Right lobe of liver (tissue), 6 donors: ENCODE measurements at places on chromosomes 11 and 22.

GRCh38 chr22:50027639-50028537 lies 15.3 kb upstream of the IL17REL start:
- peak; percentile 50 for DNase-seq

DNA sequence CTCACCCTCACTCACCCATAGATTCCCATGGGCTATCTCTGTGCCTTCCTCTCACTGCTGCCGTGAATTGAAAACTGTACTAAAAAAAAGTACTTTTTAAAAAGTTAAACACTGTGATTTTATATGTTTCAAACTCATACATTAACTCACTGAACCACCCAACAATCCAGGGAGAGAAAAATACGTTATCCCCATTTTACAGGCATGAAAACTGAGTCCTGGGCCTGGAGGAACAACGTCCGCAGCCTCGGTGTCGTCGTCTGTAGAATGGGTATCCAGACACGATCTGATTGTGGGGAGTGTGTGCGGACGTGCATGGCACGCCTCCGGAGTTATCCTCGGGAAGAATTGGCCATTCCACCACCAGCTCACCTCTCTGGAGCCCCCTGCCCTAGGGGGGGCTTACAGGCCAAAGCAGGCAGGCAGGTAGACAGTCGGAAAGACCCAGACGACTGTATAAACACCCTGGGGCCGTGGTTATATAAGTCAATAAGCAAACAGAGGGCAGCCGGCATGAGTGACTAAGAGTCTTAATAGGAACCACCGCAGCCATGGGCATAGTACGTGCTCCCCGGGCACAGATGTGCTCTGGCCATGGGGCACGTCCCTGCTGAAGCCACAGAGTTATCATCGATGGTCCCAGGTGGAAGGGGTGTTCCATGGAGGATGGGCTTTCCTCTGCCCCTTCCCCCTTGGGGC lies 7.1 kb upstream of the PDGFB start:
- DNase-seq: no peak

- DNase-seq: peak; percentile 77
These were observed 11.6 kb downstream of the MMP3 start for GRCh38 chr11:102831489-102832440.

DNA sequence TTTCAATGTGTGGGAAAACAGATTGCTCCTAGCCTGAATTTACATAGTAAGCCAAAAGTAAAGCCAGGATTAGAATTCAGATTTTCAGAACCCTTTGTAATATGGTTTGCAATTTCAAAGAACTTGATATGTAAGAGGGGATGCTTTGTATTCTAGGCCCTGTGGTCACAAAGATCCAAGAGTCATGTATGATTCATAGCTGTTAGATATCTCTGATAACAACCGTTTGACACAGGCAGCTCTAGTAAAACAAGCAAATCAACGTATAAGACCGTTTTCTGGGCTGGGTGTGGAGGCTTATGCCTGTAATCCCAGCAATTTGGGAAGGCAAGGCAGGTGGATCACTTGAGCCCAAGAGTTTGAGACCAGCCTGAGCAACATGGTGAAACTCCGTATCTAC lies 79.6 kb downstream of the EMSY start:
- DNase-seq: no peak

- DNase-seq: no peak
These were observed 7.5 kb downstream of the CRYBB1 start for GRCh38 chr22:26610072-26610958.

GRCh38 chr11:102940714-102941588 lies 14.6 kb downstream of the MMP13 start:
- DNase-seq: peak; percentile 49

GRCh38 chr11:39570526-39570925 lies 1888.9 kb downstream of the LRRC4C start:
- no peak for DNase-seq

DNA sequence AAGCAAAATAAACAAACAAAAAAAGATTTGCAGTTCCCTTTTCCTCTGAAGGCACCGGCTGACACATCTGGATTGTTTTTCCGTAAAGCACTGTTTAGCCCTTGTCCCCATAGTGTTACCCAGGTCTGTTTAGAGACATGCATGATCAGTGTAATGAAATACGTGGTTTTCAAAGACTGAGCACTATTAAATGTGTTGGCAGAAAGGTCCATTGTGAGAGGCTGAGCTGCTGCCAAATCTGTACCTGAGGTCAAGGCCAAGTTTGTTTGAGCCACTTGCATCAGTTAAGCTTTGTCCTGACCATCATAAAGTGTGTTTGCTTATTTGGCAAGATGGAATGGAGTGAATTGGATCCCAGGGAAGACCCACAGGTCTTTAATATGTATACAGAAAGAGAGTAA lies 26.3 kb downstream of the CTR9 start:
- DNase-seq: no peak

GRCh38 chr11:18265949-18266348 lies at the start of gene SAA1:
TSS of gene SAA1 (plus strand) at chr11:18266264. CDS start at chr11:18266888, 624 bp downstream.
- peak; percentile 64 for DNase-seq

DNA sequence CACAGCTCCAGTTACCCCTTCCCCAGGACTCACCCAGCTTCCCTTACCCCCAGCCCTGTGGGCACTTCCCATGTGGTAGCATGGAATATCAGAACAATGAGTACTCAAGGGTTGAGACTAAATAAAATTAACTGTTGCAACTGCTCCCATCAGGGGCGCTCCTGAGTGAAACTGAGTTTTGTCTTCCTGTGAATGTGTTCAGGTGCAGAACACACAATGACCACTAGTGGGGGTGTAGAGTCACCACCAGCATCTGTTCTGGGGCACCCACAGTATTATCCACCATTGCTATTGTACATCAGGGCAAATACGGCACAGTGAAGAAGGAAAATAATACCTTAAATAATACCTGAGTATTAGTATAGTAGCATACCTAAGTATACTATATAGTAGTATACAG lies 689.7 kb downstream of the TBC1D22A start:
- DNase-seq: no peak

DNA sequence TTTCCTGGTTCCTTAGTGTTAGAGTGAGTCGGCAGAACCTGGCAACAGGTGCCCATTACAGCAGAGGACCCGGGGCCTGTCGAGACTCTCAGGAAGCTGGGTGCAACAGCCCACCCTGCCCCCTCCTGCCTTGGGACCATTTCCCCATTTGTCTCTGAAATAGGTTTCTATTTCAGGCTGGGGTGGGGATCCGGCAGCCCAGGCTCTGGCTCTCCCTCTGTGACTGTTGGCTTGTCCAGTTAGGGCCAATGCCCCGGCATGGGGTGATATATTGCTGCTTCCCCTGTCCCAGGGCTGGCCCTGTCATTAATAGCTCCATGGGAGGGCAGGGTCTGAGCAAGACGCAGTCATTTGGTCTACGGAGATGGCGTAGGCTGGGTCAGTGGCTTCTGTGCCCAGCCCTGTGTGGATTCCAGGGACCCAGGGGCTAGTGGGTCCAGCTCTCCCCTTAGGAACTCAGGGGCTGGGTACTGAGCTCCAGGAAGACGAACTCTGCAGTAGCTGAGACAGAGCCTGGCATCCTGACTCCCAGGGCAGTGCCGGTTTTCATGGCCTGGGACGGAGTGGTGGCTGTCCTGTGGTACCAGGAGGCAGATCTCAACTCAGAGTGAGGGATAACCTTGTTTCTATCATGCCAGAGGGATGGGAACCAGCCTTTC lies 2.7 kb downstream of the P2RY6 start:
- DNase-seq: peak; percentile 51

- no peak for DNase-seq
These were observed 539.2 kb downstream of the BUD13 start for GRCh38 chr11:116233561-116233960.

- DNase-seq: no peak
These were observed 34.2 kb downstream of the DDX10 start for GRCh38 chr11:108698844-108699642.
